Ammon's horn (tissue), 1 donor: ENCODE measurements at places on chromosomes 2 and 18.
A peak's percentile ranks its signal among the peaks of the same experiment; 100 is the strongest.

DNA sequence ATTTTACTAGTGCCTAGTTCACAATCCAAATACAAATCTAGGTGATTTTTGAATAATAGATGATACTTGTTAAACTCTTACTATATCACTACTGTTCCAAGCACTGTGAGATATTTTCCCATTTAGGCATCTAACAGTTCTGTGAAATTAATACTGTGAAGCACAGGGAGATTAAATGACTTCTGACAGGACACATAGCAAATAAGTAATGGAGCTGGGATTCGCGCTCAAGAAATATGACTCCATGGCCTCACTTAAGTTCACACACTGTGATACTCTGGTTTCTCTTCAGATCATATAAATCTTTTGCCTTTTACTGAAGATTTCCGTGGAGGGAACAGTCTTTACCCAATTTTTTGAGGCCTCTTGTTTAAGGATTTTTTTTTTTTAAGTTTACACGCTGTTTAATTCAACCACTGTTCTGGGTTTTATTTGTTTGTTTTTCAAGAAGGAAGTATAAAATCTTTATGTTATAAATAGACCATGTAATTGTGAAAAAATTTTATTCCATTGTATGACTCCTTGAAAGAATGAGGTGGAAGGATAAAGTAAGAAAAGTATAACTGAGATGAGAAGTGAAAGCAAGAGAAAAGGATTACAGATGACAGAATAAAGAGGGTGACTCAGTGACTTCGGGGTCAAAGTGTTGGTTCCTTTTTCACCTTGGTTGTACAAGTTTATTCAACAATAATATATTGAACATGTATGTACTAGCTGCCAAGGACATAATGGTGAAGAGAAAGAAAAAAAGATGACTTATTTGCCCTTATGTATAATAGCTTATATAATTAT lies 30.2 kb downstream of the RBM45 start:
- DNase-seq = no peak

DNA sequence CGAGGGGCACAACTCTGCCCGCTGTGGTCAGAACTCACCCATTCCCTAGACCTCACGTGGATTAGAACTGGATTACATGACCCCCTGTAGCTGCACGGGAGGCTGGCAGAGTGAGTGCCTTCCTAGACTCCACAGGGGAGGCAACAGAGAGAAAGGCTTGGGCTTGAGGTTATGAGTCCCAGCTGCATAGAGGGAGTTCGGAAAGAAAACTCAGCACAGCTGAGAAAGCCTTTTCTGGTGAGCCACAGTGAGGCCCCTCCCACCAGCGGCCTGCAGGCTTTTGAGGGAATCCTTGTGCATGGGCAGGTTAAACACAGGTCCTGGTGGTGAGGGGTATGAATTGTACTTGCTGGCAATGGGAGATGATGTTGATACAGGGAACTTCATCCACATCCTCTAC lies 217.3 kb downstream of the FHOD3 start:
- DNase-seq = no peak

GRCh38 chr2:1745171-1746023 lies 1.1 kb upstream of the PXDN start:
- DNase-seq = no peak

DNA sequence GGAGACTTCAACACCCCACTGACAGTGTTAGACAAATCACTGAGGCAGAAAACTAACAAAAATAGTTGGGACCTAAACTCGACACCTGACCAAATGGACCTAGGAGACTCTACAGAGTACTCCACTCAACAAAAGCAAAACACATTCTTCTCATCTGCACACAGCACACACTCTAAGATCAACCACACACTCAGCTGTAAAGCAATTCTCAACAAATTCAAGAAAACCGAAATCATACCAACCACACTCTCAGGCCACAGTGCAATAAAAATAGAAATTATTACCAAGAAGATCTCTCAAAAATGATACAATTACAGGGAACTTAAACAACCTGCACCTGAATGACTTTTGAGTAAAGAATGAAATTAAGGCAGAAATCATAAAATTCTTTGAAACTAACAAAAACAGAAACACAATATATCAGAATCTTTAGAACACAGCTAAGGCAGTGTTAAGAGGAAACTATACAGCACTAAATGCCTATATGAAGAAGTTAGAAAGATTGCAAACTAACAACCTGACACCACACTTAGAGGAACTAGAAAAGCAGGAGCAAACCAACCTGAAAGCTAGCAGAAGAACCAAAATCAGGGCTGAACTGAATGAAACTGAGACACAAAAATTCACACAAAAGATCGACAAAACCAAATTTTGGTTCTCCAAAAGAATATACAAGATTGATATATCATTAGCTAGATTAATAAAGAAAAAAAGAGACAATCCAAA lies 46.3 kb downstream of the RTTN start:
- DNase-seq = no peak

DNA sequence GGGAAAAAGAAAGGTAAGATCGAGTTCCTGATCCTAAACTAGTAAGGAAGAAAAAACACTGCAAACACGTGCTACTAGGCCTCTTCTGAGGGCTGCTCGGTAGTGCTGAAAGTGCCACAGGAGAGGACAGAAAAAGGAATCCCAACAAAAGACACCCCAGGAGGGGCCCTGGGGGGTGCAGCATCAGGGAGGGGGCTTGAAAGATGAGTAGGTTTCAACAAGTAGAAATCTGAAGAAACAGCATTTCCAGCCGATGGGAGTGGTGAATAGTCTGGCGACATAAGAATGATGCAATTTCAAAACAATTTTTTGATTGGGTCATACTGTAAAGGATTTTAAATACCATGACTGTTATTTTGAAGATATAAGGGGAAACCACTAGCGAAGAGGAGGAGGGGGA lies 98.6 kb downstream of the NOL10 start:
- DNase-seq = no peak

DNA sequence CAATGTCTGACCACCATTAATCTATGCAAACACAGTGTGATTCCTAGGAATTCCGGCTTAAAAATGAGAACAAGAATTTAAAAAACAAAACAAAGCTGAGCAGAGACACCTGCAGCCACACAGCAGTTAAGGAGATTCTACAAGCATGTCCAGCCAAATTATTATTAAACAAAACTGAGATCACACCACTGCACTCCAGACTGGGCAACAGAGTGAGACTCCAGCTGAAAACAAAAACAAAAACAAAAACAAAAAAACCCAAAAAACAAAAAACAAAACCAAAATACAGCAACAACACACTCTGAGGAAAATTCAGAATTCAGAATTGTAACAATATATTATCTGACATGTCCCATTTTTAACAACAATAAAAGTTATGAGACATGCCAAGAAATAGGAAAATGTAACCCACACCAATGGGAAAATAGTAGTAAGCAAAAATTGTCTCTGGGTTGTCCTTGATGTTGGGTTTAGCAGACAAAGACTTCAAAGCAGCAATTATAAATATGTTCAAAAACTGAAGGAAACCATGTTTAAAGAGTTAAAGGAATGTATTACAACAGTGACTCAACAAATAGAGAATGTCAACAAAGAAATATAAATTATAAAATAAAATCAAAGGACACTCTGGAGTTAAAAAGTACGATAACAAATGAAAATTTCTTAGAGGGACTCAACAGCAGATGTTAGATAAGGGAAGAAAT lies 19.7 kb downstream of the MYOM1 start:
- no peak for DNase-seq

GRCh38 chr2:122481717-122482116 lies 726.3 kb downstream of the TSN start:
- DNase-seq = no peak

GRCh38 chr2:129870685-129871241 lies 108.7 kb upstream of the RAB6C start:
- no peak for DNase-seq

- peak; percentile 55 for DNase-seq
Observed at GRCh38 chr2:60070736-60071489, 482.5 kb downstream of the BCL11A start.

GRCh38 chr18:50879302-50880118 lies 592 bp downstream of the ME2 start:
- DNase-seq = peak; percentile 44

- no peak for DNase-seq
Observed at GRCh38 chr18:29862824-29863223, 1179.7 kb downstream of the DSC3 start.

- DNase-seq = no peak
Observed at GRCh38 chr18:77007251-77007650, 125.3 kb downstream of the MBP start.

DNA sequence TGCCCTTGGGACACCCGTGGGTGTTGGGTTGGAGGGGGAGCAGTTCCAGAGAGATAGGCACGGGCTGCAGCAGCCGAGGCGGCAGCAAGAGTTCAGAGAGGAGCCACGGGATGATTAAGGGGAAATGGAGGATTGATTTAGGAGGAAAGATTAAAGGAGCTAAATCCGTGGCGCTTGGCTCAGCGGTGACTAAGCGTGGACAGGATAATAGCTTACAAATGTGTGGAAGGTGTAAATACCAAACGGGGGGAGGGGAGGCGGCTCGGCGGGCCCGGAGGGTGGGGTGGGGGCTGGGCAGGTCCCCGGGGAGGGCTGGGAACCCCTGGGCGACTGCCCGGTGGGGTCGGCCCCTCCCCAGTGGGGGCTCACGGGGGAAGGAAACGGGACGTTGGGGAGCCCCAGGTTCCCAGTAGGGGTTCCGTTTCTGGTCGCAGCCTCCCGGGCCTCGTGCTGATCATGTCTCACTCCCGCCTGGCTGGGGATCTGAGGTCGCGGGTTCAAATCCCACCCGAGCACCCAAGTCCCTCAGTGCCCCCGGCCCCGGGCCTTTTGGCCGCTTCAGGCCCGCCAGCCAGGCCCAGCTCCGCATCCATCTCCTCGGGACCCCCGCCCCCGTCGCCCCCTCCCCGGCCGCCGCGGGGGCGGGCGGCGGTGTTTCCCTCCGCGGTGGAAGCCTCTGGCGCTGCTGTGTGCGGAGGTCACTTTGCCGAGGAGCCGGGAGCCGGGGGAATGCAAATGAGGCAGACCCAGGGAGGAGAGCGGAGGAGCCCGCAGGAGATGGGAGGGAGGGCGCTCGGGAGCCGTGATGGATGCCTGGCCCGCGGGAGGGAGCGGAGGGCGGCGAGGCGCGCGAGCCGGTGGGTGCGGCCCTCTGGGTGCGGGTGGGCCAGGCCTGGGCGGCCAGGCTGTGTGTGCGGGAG lies 8.1 kb downstream of the ASIC4 start:
- DNase-seq = no peak

DNA sequence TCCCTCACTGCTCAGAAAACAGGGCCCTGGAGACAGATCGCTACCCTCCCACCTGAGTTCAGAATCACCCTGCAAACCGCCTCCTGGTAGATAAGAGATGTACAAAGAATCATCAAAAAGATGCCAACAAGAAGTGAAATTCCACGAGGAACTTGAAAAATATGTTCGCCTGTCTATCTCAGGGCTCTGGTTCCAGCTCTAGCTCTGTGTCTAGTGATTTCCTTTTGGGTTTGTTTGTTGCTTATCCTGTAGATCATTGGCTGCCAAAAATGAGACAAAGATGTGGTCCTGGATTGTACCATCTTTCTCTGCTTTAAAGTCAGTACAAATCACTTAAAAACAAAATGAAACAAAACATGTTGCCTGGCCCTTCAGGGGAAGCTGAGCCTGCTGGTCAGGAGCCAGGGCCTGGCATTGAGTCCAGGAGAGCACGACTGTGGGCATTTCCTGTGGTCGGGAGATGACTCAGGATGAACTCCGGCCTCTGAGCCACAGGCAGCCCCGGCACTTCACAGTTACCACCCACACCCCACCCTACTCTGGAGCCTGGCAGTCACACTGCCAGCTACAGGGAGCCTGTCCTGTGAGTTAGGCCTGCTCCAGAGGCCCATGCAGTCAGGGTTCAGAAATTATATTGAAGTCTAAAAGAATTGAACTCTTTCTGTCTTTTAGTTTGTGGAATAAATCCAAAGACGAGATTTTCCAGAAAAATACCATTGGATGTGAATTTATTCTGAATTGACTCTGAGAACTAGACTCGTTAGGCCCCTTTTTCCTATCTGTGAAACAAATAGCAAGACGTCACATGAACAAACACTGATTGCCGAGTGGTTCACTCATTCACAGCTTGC lies 8.0 kb upstream of the ITGB6 start:
- peak; percentile 28 for DNase-seq

DNA sequence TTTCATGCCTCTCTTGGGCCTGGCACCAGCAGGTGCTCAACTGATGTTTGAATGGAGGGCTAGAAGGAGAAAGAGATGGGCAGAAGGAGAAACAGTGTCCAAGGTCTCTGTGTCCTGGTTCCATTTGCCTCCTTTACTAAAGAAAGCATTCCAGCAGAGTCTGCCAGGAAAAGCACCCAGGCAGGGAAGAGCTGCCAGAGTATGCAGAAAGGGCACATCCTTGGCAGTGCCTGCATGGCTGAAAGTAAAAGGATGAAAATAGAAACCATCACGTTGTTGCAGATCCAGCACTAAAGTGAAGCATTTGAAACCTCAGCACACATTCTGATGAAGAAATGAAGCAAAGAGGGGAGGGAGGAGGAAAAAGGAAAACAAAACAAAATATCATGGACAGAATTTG lies 142.2 kb downstream of the ESCO1 start:
- peak; percentile 28 for DNase-seq

GRCh38 chr2:26422947-26423629 lies 21.4 kb downstream of the DRC1 start:
- DNase-seq = no peak

DNA sequence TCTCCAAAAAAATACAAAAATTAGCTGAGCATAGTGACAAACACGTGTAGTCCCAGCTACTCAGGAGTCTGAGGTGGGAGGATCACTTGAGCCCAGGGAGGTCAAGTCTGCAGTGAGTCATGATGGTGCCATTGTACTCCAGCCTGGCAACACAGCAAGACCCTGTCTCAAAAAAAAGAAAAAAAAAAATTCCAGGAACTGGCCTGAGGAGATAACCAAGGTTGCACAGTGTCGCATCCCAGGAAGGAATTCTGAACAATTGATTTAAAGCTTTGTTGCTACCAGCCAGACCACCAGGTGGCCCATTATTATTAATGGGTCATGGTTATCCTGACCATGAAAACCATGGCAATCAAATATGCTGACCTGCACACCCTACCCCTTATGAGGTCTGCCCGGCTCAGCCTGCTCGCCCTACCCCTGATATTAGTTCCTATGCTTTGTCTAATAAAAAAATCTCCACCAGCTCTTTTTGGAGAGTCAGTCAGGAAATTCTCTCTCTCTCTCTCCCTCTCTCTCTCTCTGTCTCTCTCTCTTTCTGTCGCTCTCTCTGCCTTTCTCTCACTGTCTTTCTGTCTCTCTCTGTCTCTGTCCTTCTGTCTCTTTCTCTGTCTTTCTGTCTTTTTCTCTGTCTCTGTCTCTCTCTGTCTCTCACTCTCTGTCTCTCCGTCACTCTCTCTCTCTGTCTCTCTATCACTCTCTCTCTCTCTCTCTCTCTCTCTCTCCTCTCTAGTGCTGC lies 73.7 kb downstream of the NCAPH start:
- DNase-seq = no peak

GRCh38 chr2:192011196-192011595 lies 164.3 kb upstream of the CAVIN2 start:
- DNase-seq = no peak
